ENCODE measurements at places on chromosomes 5 and 9.
A peak's percentile ranks its signal among the peaks of the same experiment; 100 is the strongest.

GRCh38 chr9:125764198-125764597 is 17.0 kb downstream of the PBX3 start:
- no peak for DNase-seq

GRCh38 chr9:105006514-105006913 is 78.6 kb upstream of the ABCA1 start:
- DNase-seq = no peak

DNA sequence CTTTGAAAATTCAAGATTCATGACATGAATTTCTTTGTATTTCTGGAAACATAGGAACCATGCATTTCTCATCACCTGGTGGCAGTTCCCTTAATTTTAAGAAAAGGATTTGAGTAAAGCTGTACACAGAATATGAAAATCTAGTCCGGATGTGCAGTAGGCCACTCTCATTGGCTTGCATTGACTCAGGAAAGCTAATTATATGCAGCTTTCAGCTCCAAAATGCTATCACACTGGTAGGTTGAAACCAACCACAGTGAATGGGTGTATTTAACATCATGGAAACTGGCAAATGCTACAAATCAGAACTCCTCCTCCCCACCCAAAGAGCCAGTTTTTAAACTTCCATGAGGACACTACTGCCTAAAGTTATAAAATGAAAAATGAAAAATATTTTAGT is 161.6 kb upstream of the FBXL17 start:
- no peak for DNase-seq

- DNase-seq = no peak
These were observed 40.2 kb upstream of the TRIM32 start for GRCh38 chr9:116646661-116647514.

- DNase-seq = peak; percentile 91
These were observed 4.4 kb upstream of the FGD3 start for GRCh38 chr9:92942688-92943616.

DNA sequence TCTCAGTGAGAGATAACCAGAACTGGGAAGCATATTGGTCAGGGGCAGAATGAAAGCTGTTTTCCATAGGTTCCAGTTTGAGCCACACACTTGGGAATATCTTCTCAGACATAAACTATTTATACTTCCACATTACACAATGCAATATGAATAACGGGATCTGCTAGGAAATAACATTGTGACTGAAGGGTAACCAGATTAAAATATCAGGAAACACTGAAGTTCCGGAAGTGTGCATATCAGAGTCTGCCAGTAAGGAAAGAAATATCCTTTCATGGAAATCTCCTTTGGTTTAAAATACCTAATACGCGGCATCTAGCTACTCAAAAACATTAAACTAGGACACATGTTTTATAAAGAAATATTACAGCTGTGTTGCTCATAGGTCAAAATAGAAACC is 56.3 kb downstream of the ST8SIA4 start:
- DNase-seq = no peak

GRCh38 chr5:96001262-96001661 is 39.6 kb upstream of the ELL2 start:
- DNase-seq = no peak

DNA sequence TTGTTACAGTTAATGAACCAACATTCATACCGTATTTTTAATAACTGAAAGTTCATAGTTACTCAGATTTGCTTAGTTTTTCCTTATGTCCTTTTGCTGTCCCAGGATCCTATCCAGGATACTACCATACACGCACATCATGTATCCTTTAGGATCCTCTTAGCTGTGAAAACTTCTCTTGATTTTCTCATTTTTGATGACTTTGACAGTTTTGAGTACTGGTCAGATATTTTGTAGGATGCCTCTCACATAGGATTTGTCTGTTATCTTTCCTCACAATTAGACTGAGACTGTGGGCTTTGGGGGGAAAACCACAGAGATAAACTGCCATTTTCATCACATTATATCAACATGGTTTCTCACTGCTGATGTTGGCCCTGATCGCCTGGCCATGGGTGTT is 491.3 kb upstream of the TRPC7 start:
- DNase-seq = no peak

- peak; percentile 31 for DNase-seq
These were observed 85.0 kb upstream of the TAF11L2 start for GRCh38 chr5:17412760-17413671.

DNA sequence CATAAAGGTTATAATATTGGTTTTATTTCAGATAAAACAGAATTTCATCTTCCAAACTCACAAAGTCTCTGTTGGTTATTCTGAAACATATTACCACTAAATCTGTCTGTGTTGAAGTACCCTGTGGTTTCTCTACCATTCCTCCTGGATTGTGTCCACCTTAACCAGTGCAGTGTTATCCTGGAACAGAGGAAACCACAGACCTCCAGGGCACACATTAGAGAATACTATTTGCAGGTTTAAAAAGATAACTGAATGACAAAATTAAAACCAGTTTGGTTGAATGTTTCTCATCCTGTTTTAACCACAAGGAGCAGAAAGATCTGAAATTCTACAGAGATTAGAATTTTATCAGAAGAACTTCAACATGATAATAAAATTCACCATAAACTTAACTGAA is 251.8 kb downstream of the CWC27 start:
- no peak for DNase-seq

GRCh38 chr9:73845954-73846690 is 651.0 kb upstream of the RORB start:
- DNase-seq = no peak

- DNase-seq = no peak
These were observed 468.8 kb downstream of the BNC2 start for GRCh38 chr9:16401701-16402100.

DNA sequence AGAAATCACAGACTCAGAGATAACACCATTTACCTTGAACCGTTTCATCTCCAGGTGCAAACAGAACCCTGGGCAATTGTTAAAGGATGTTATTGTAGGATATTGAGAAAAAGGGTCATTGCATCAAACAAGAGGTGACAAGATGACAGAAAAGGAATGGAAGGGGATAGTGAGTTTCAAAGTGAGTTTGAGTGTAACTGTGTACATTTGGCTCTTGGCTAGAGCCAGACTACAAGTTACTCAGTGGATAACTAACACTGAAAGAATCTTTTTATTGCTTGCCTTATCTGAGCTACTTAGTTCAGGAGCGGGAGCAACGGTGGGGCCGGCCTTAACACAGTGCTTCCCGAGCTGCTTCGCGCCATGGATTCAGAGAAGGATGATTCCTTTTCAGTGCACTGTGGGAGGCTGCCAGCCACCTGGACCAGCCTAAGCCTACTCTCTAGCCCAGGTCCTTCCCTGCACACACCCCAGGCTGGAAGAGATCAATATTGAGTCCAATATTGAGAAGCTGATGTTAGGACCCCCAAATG is 193.4 kb downstream of the ATPSCKMT start:
- no peak for DNase-seq

GRCh38 chr5:97071101-97071500 is 71.3 kb downstream of the LIX1 start:
- DNase-seq = no peak

DNA sequence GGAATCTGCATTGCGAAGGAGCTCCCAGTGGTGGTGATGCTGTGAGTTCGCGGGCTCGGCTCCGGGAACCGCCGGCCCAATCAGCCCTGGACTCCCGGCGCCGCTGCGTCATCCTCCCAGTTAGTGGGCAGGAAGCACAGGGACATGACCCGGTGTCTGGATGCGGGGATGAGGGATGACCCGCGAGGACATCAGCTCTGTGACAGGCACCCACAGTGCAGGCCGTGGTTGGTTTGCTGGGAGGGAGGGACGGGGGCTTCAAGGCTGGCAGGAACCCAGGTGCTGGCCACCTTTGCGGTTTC is 996 bp downstream of the NXNL2 start:
- DNase-seq = no peak

- no peak for DNase-seq
These were observed 1.6 kb upstream of the TUT7 start for GRCh38 chr9:86355814-86356213.

GRCh38 chr9:15132091-15132490 is 174.9 kb downstream of the TTC39B start:
- no peak for DNase-seq

- no peak for DNase-seq
These were observed 25.4 kb downstream of the ADAMTS16 start for GRCh38 chr5:5165541-5166002.

GRCh38 chr9:72982146-72982799 is 29.4 kb upstream of the ALDH1A1 start:
- DNase-seq = no peak

GRCh38 chr5:118519466-118519865 is 468.9 kb downstream of the DTWD2 start:
- no peak for DNase-seq

DNA sequence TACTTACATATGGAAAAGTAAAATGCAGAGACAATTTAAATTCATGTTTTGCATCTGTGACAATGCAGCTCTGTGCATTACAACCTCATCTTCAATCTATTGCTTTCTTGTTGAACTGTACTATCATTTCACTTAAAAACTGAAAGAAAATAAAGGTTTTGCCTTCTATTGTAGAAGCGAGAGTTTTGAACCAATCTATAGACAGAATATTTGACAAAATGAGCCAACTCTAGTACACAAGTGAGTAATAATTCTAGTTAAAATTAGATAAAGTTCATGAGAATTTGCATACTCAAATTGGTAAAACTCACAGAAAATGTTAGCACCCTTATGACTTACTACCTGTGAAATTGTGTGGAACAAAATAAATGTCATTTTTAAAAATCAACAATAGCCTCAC is 123.7 kb downstream of the EDIL3 start:
- no peak for DNase-seq

GRCh38 chr5:68710514-68710913 is 383.3 kb upstream of the SLC30A5 start:
- no peak for DNase-seq

GRCh38 chr5:54656261-54656728 is 138.7 kb downstream of the SNX18 start:
- DNase-seq = no peak

GRCh38 chr9:3912817-3913216 is 387.0 kb upstream of the RFX3 start:
- DNase-seq = no peak

GRCh38 chr5:157758706-157759105 is 15.2 kb downstream of the LSM11 start:
- DNase-seq = no peak

- no peak for DNase-seq
These were observed 43.6 kb downstream of the ROPN1L start for GRCh38 chr5:10485142-10485795.

- no peak for DNase-seq
These were observed 189.5 kb downstream of the FER start for GRCh38 chr5:108937221-108937620.

- no peak for DNase-seq
These were observed 53.3 kb downstream of the PCA3 start for GRCh38 chr9:76817489-76817888.

DNA sequence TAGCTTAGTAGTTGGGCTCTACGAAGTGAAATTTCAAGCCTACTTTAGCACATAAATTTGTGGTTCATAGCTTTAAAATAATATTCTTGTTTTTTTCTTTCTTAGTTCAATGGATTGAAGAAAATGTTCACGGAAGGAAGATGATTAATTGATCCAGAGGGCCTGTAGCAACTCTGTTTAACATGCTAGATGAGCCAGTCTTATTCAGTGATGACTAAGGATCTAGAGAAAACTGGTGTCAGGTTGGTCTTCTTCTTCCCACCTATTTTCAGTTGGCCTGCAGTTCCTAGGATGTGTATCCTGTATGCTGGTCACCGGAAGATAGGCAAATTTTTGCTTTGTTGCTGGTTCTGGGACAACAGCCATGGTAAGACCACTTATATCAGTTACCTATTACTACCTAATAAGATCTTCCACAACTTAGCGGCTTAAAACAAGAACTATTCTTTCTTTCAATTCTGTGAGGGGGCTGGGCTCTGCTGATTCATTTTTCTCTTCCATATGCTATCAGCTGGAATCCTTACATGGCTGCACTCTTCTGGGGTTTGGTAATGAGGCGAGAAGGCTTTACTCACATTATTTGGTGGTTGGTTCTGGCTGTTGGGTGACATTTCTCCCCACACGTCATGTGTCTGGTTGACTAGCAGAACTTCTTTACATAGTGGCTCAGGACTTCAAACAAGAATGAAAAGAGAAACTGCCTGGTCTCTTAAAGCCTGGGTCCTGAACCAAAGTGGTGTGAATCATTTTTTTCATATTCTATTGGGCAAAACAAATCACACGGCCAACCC is 182.7 kb upstream of the ACTBL2 start:
- DNase-seq = no peak

GRCh38 chr5:171485668-171486067 is 66.2 kb downstream of the FGF18 start:
- DNase-seq = no peak

DNA sequence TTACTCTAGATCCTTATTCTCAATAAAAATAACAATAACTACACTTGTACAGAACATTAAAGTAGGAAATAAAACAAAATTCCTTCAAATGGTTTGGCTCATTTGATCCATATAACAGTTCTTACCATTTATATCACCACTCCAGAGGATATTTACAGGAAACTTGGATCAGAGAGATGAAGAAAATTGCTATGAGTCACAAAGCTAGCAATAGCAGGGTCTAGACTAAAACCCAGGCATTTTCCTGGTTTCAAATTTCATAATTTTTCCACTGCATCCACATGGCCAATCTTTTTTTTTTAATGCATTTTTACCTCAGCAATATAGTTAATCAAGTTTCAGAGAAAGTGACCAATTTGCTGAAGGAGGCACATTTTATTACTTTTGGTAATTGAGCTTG is 299.2 kb downstream of the ELAVL2 start:
- no peak for DNase-seq

- DNase-seq = no peak
These were observed 82.6 kb downstream of the PRELID2 start for GRCh38 chr5:145752534-145752933.

GRCh38 chr9:92094655-92095054 is 20.6 kb downstream of the SPTLC1 start:
- no peak for DNase-seq

- no peak for DNase-seq
These were observed 40.0 kb downstream of the KLHL3 start for GRCh38 chr5:137695651-137696428.

DNA sequence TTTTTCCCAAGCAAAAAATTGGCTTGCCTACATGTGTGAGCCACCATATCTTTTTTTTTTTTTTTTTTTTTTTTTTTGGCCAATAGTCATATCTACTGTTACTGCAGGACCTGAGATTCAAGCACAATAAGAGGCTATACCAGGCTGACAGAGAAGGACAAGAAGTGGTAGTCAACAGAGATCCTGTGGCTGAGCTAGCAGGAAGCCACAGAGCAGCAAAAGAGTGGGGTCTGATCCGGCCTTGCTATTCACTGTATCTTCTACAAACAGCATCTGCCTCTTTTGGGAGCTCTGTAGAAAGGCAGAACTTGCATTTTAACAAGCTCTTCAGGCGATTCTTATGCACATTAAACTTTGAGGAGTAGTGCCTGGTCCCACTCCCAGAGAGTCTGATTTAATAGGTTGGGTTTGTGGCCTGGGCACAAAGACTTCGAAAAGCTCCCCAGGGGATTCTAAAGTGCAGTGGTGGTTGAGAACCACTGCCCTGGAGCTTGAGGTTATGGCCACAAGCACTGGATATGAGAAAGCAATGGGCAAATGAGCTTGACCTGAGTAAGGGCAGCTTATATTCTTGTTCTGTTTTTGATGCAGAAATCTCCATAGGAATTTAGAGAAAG is 162.8 kb downstream of the PIK3R1 start:
- DNase-seq = no peak

GRCh38 chr5:150788977-150789376 is 10.4 kb downstream of the SMIM3 start:
- no peak for DNase-seq

GRCh38 chr5:111960476-111961215 is 203.7 kb upstream of the NREP start:
- no peak for DNase-seq

GRCh38 chr9:35350827-35351549 is 138.9 kb upstream of the RUSC2 start:
- DNase-seq = no peak
